ENCODE measurements at places on chromosomes 5 and 9. TPM values are rescaled to one million over a fixed set of nuclear protein-coding genes. Genes with fewer than 3 reads are reported as not detected.

SLC25A51 gene
- 23.4 TPM for total RNA-seq

PCDHGA10 gene
- total RNA-seq, result 0.69 TPM

ADGRD2 gene
- total RNA-seq, result not detected

DPYSL3 gene
- 1.1 TPM for total RNA-seq

ACTBL2 gene
- total RNA-seq, result not detected

LHX2 gene
- total RNA-seq, result 0.36 TPM

STPG3 gene
- total RNA-seq, result 0.26 TPM

SLC6A3 gene
- 0.05 TPM for total RNA-seq

PDZD2 gene
- total RNA-seq, result 0.10 TPM

TAS2R1 gene
- total RNA-seq, result not detected

OR2K2 gene
- total RNA-seq, result not detected

PRDM9 gene
- total RNA-seq, result not detected

SELENOP gene
- total RNA-seq, result 1.6 TPM

SPATA31C1 gene
- not detected for total RNA-seq

BAAT gene
- total RNA-seq, result 0.08 TPM

GRAMD2B gene
- total RNA-seq, result 4.1 TPM

RNF183 gene
- not detected for total RNA-seq

LRRC19 gene
- not detected for total RNA-seq

PSD2 gene
- 0.05 TPM for total RNA-seq

GDA gene
- total RNA-seq, result 5.0 TPM

TEK gene
- total RNA-seq, result not detected

RNF224 gene
- 0.15 TPM for total RNA-seq

NKD2 gene
- 12.3 TPM for total RNA-seq

FOXD4 gene
- 0.23 TPM for total RNA-seq

SPRY4 gene
- 35.6 TPM for total RNA-seq

ISL1 gene
- 0.36 TPM for total RNA-seq

CCL21 gene
- total RNA-seq, result not detected

MLANA gene
- total RNA-seq, result not detected

TMEM171 gene
- 2.1 TPM for total RNA-seq

ARL14EPL gene
- not detected for total RNA-seq

TSSK1B gene
- total RNA-seq, result not detected

RFESD gene
- total RNA-seq, result 2.2 TPM

NR4A3 gene
- total RNA-seq, result 0.13 TPM

ZNF462 gene
- total RNA-seq, result 34.8 TPM

IFNA17 gene
- total RNA-seq, result not detected

IL3 gene
- not detected for total RNA-seq

PCA3 gene
- total RNA-seq, result not detected

CDC25C gene
- 14.1 TPM for total RNA-seq

DNAH5 gene
- 8.0 TPM for total RNA-seq

HRCT1 gene
- not detected for total RNA-seq

GPR151 gene
- total RNA-seq, result not detected

MZB1 gene
- 0.49 TPM for total RNA-seq
